ENCODE measurements at places on chromosomes 6 and 20.

GRCh38 chr20:32439132-32439829 is 81.2 kb downstream of the ASXL1 start:
- DNase-seq = no peak

DNA sequence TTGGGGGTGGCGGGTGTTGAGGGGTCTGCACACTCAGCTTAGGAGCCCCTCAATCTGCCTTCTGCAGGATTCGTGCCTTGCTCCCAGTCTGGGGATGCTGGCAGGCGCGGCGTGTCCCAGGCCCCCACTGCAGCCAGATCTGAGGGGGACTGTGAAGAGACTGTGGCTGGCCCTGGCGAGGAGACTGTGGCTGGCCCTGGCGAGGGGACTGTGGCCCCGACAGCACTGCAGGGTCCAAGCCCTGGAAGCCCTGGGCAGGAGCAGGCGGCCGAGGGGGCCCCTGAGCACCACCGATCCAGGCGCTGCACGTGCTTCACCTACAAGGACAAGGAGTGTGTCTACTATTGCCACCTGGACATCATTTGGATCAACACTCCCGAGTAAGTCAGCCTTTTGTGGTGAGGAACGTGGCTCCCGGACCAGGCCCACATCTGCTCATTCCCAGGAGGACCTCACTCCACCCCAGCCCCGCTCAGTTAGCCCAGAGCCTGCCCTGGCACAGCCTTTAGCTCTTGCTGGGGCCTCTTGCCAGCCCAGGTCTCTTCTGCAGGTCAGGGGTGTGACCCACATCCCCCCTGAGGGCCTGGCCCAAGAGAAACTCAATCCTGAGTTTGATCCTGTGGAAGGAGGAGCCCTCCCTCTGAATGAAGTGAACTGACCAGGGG is 1.1 kb downstream of the EDN3 start:
- DNase-seq = no peak

DNA sequence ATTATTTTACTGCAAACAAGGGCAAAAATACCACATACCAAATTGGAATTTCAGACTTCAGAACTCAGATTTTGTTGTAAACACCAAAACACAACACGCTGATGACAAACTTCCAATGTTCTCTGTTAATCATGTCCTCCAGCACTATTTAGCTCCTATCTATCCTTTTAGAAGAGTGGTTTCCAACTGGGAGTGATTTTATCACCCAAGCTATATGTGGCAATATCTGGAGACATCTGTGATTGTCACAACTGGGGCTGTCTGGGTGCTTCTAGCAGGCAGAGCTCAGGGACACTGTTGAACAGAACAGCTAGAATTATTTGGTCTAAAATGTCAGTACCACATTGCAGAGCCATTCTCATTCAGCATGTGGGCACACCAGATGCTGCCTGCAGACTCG is 244.6 kb downstream of the FOXC1 start:
- DNase-seq = no peak

GRCh38 chr20:62282877-62283503 is 19.8 kb upstream of the ADRM1 start:
- no peak for DNase-seq

- DNase-seq = no peak
Observed at GRCh38 chr20:1322511-1323245, 6.3 kb downstream of the SDCBP2 start.

- no peak for DNase-seq
Observed at GRCh38 chr6:159149641-159150040, 19.6 kb upstream of the FNDC1 start.

- DNase-seq = no peak
Observed at GRCh38 chr6:12958052-12958706, 241.6 kb downstream of the PHACTR1 start.

- no peak for DNase-seq
Observed at GRCh38 chr6:164469276-164469949, 840.0 kb downstream of the C6orf118 start.

DNA sequence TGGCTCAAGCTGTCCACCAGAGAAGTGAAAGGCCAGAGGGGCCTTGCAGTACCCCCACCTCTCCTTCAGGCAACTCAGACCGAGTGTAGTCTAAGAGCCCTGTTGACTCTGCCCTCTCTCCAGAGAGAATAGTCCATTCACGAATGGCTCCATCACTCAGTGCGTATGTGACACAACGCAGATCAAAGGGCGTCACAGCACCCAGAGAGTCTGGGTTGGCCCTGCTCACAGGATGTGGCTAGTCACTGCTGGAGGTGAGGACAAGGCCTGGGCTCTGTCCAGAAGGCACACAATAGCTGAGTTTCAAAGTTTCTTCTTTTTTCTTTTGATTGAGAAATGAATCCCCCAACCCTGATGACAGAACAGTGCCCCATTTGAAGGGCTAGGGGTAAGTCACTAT is 74.1 kb downstream of the TRMT11 start:
- DNase-seq = no peak

GRCh38 chr6:4801491-4802110 is 25.4 kb downstream of the CDYL start:
- no peak for DNase-seq

- no peak for DNase-seq
Observed at GRCh38 chr6:45727819-45728449, 287.7 kb downstream of the CLIC5 start.

DNA sequence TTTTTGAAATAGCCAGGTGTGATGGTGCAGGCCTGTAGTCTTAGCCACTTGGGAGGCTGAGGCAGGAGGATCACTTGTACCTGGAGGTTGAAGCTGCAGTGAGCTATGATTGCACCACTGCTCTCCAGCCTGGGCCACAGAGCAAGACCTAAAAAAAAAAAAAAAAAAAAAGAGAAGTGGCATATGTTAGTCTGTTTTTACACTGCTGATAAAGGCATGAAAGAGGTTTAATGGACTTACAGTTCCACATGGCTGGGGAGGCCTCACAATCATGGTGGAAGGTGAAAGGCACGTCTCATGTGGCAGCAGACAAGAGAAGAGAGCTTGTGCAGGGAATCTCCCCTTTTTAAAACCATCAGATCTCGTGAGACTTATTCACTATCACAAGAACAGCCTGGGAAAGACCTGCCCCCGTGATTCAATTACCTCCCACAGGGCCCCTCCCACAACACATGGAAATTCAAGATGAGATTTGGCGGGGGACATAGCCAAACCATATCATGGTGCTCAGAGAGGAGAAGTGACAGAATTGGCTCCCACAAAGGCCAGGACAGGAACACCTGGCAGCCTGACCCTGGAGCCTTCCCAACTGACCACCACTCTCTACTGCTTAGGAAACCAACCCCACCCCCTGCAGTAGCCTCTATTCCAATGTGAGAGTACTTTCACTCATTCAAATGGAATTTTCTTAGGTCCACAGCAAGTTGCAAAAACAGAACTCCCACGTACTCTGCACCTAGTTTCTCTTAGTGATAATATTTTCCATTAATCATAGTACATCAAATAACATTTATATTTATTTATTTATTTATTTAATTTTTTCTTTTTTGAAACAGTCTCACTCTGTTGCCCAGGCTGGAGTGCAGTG is 29.8 kb downstream of the ARHGAP40 start:
- DNase-seq = no peak

DNA sequence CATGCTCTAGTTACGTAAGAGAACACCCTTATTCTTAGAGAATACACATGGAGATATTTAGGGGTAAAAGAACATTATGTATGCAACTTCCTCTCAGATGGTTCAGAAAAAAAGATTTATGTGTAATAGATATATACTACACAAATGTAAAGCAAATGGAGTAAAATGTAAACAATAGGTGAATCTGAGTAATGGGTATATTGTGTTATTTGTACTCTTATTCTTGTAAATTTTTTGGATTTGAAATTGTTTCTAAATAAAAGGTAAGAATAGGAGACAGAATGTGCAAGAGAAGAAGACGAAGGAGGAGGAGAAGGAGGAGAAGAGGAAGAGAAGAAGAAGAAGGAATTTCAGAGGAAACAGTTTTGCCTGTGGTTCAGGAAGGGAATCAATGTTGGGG is 22.5 kb upstream of the LCA5 start:
- DNase-seq = no peak

GRCh38 chr6:13807696-13808095 is 6.7 kb downstream of the MCUR1 start:
- DNase-seq = no peak

- DNase-seq = no peak
Observed at GRCh38 chr6:111711476-111711875, 105.8 kb upstream of the TRAF3IP2 start.

DNA sequence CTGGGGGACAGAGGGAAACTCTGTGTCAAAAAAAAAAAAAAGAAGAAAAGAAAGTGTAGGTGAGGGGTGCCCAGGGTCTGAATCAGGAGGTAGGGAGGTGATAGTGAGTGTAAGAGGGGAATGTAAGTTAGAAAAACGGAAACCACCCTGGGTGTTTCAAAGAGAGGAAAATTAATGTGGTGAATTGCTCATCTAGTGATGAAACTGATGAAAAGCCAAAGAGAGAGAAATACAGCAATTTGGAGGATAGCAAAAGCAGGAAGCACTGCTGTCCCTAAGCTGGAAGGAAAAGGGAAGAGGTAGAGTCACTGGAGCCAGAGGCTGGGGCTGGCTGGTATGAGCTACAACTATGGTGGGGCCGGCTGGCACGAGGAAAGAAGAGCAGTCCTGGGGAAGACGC is 85.0 kb upstream of the CEP85L start:
- DNase-seq = no peak

GRCh38 chr20:50873585-50873984 is 57.7 kb downstream of the ADNP start:
- DNase-seq = no peak

GRCh38 chr20:49501917-49502316 is 19.4 kb upstream of the KCNB1 start:
- DNase-seq = no peak

DNA sequence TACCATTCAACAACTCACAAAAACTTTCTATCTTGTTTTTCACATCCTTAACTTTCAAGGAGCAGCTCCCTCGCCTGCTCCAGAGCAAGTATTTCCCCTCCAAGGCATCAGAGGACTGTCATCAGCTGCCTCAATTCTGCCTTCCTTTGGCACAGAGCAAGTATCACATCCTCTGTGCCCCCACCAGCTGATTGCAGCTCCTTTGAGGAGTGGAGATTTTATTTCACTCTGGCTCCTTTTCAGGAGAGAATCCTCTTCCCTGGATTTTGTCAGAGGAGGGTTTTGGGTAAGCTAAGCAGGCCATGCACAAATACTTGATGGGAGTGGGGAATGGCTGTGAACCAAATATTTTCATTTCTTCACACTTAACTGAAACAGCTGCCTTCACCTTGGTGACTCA is 610.5 kb upstream of the FLRT3 start:
- DNase-seq = no peak

- no peak for DNase-seq
Observed at GRCh38 chr20:46087161-46087560, 2.6 kb downstream of the NCOA5 start.
